Smooth muscle cell of the umbilical artery (primary cell): ENCODE measurements at places on chromosomes 12 and 14. TPM values are rescaled to one million over a fixed set of nuclear protein-coding genes. Genes with fewer than 3 reads are reported as not detected.

The KRT83 gene
- not detected in 2 replicates for total RNA-seq

The FGFR1OP2 gene
- total RNA-seq = 71.6 and 76.7 TPM in 2 replicates

The NAV3 gene
- 39.2 and 159 TPM in 2 replicates for total RNA-seq

The IFNG-AS1 gene
- total RNA-seq = not detected in 2 replicates

The FGF23 gene
- total RNA-seq = not detected in 2 replicates

The TSHR gene
- not detected in 2 replicates for total RNA-seq

The TDRD9 gene
- total RNA-seq = 0.30 and 0.60 TPM in 2 replicates

The RIC8B gene
- total RNA-seq = 12.8 and 17.5 TPM in 2 replicates
